Activated CD8-positive, alpha-beta memory T cell treated with anti-CD3 and anti-CD28 coated beads for 48 hours (primary cell): ENCODE measurements at places on chromosomes 3 and 15.

- no peak for DNase-seq
Observed at GRCh38 chr15:53512029-53512428, 247.4 kb downstream of the WDR72 start.

DNA sequence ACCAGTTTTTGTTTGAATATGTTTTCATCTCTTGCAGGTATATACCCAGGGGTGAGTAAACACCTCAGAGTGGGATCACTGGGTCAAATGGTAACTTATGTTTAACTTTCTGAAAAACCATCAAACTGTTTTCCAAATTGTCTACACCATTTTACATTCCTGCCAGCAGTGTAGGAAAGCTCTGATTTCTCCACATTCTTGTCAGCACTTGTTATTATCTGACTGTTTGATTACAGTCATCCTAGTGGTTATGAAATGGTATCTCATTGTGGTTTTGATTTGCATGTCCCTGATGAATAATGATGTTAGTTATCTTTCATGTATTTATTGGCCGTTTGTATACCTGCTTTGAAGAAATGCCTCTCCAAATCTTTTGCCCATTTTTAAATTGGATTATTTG lies 13.8 kb downstream of the FSD2 start:
- DNase-seq = no peak

DNA sequence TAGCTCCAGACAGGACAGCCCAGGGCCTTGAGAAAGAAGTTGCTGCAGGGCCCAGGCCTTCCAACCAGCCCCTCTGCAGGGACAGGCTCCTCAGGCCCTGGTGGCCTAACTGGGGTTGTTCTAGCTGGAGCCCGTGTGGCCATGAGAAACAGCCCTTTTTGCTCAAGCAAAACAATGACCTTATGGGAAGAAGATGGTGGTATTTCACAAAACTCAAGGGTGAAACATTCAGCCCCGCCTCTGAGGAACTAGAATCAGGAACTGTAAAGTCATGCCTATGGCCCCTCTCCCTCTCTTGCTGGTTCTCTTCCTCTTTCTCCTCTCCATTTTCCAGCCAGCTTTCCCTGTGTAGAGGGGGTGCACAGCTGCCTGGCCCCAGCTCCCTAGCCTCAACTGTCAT lies 273.3 kb downstream of the RPLP1 start:
- DNase-seq = no peak

DNA sequence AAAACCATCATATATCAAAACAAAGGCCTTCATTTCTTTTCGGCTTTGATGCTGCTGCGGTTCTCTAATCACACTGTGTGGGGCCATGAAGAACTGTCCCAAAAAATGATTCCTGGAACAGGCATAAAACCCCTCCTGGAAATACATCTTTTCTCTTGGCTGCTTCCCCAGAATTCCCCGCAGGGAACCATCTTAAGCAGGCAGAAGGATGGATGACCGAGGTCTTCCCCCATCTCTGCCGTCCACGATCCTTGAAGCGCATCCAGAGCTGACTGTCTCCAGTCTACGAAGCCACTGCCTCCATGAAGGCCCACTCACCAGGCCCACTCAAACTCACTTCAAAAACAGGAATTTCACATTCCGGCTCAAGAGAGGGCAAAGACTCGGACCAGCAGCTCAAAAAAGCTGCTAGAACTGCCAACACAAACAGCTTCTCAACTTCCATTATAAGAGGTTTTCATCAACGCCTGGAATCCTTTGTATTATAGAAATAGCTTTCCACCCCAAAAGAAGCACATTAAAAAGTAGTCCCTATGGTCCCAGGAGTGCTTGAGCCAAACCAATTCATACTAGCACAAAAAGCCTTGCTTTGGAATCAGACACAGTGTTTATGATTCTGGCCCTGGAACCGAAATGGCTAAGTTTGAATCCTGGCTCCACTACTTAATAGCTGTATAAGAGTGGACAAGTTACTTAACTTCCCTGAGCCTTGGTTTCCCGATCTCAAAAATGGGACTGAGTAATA lies 487.5 kb upstream of the WNT5A start:
- no peak for DNase-seq

GRCh38 chr15:91946581-91947292 lies 93.2 kb downstream of the SLCO3A1 start:
- DNase-seq = no peak

GRCh38 chr3:189902230-189903186 lies 218.2 kb downstream of the P3H2 start:
- DNase-seq = no peak

DNA sequence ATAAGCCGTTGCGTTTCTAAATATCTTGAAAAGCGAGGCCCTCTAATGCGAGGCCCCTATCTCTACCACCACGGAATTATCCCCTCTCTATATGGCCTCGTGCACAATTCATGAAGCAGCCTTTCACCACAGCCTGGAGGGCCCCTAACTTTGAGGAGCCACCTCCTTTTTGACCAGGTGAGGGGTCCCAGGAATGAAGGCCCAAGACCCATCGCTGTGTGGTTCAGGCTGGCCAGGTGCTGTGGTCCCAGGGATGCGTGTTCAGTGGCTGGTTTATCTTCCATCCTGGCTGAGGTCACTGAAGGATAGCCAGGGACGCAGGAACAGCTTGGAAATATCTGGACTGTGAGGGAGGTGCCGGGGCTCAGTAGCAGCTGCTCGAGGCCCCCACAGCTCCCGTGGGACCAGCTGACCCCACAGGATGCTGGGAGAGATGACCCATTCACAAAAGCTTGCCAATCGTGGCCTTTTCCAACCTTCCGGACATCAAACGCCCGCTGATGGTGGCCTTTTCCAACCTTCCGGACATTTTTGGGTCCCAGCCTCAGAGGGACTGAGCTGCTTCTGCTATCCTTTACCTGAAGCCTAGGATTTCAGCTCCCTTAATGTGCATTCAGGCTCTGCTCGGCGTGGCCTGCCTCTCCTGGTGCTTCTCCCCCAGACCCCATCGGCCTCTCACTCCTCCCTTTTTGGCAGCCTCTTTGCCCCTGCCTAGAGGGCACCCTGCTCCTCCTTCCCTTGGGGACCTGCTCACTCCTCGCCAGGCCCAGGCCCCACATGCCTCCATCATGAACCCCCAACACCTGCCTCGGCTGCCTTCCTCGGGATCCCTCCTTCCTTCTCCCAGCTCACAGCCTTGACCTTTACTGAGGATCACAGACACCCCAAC lies 140.9 kb downstream of the CHSY1 start:
- no peak for DNase-seq

DNA sequence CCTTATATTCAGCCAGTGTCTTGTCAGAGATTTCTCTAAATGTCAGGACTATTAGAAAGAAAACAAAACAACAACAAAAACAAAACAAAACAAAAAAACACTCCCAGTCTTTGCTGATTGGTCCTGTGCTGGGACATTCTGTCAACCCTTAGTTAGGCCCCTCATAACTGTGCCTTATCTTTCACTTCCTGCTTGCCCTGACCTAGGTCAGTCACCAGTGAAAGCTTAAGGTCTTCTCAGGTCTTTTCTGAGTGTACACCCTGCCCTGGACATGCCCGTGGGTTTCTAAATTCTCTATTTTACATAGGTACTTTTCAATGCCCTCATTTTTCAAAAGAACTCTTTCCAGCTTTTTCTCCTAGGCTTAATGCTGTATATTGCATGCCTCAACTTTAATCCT lies 454.1 kb downstream of the GRM7 start:
- no peak for DNase-seq

DNA sequence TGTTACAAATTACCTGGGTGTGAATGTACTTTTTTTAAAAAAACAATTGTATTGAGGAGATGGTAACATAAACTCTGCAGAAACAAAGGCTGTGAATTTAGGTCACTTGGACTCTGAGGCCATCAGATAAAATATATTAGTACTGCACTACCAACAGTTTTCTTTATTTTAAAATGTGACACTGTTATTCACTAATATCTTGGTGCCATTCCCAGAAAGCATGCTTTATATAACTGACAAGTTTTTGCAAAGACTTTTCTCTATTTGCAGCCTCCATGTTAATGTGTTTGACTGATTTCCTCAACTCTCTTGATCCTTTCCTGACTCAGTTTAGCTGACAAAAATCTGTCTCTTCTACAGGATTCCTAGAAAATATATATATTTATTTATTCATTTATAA lies 26.5 kb upstream of the ACTL6A start:
- no peak for DNase-seq

- DNase-seq = no peak
Observed at GRCh38 chr15:89402518-89402805, 67.8 kb upstream of the POLG start.

DNA sequence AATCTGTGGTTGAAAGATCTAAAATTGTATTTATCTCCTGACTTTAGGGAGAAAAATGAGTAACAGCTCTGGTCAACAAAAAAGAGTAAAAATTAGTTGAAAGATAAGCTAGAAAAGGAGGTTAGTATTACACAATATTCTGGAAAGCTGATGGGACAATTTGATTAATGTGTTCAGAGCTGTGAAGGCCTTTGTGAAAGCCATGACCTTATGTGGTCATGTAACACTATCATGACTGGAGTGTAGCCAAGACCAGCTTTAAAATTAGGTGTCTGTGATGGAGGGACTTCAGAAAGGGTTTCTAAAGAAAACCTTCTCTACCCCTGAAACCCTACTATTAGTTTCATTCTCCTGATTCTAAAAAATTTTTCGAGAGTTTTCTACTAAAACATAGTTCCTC lies 127.2 kb downstream of the NFKBIZ start:
- no peak for DNase-seq

GRCh38 chr15:66700412-66700801 lies 1.6 kb upstream of the SMAD6 start:
- no peak for DNase-seq

GRCh38 chr3:188296761-188297612 lies 143.0 kb downstream of the LPP start:
- DNase-seq = no peak

- DNase-seq = no peak
Observed at GRCh38 chr3:126607214-126607908, 47.6 kb downstream of the TXNRD3 start.

DNA sequence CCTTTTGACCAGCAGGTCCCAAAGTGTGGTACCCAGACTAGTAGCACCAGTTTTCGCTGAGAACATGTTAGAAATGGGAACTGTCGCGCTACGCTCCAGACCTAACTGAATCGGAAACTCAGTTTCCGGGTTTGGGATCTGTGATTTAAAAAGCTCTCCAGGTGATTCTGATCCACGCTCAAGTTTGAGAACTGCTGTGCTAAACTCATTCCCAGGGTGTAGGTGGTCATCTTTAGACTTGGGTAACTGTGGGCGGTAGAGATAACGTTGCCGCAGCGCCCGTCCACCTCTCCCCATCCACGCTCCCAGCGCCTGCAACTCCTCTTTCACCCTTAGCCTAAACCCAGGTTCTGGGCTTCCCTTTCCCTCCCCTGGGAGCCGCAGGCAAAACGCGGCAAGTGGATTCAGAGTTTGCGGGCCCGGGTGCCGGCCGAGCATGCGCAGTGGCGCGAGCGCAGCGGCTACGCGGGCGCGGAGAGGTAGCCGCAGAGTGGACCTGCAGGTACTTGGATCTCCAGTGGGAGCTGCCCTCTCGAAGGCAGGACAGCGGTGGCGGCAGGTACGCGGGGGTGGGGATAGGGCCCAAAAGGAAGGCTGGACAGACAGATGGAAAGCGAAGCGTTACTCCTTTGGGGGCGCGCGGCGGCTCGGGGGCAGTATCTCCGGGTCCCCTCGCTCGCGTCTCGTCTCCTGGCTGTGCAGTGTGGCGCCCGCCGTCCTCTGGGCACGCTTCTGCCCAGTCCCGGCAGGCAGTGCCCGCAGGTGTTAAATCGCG lies at the start of gene PLS1:
TSS of gene PLS1 (plus strand) at position 443 of the 775 bp plus-strand sequence. CDS start 67,845 bp downstream, outside the sequence.
- DNase-seq = peak; percentile 81

GRCh38 chr3:190229632-190230424 lies 92.4 kb downstream of the CLDN1 start:
- DNase-seq = no peak

GRCh38 chr15:67762610-67763368 lies 62.5 kb upstream of the SKOR1 start:
- no peak for DNase-seq

DNA sequence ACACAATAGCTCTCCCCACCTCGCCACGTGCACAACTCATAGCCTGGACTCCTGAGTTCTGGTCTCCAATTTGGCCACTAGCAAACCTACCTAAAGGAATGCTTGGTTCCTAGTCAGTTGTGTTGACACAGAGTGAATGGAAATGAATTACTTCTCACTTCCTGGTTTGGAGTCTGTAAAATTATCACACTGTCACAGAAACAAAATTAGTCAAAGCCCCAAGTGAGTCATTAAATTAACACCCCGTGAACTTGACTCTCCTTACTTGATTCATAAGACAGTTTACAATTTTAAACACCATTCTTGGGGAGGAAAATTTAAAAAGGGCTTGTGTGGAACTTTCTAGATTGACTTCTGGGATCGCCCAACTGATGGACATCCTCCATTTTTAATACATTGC lies 276.2 kb upstream of the CTNNB1 start:
- no peak for DNase-seq

DNA sequence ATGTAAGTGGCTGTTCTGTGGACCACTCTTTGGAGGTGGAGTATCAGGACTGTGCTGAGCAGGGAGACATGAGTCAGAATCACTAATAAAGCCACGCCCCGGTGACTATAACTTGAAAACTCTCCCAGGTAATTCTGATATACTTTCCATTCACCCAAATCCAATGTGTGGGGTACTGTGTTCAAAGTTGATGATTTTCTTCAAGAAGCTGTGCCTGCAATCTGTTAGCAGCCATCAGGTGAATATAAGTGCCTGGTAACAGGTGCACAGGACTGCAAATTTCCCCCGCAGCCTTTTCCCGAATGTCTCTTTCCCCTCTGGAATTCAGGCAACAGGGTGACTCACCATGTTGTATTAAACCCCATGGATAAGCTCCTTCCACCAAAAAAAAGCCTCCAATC lies 17.0 kb downstream of the MAGI1 start:
- no peak for DNase-seq

GRCh38 chr3:155772801-155773200 lies 27.9 kb upstream of the PLCH1 start:
- DNase-seq = no peak

DNA sequence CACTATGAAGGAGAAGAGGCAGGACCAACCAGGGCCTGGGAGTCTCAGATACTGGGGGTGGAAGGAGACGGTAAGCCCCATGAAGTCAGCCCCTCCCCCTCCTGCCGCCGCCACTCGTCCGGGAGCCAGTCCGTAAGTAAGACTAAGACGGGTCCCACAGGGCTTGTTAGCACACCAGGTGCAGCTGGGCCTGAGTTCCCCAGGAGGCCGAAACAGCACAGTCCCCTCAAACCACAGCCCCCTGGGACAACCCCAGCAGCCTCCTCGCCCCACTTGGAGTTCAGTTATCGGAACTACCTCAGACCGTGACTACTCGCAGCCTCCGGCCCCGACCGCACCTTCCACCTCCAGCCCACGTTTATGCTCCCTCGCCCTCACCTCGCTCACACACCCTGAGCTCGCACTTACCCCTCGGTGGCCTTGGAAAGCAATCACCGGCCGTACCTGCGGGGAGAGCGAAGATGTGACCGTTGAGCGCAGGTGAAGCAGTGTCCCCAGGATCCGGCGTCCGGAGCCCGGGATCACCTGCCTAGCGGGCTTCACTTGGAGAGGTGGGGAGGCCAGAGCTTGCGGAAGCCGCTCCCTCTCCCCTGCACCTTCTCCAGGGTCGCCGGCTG lies 557 bp downstream of the ELL3 start:
- DNase-seq = no peak
